Mesenteric fat pad (tissue), 1 donor: ENCODE measurements at places on chromosomes 12 and 14. TPM values are rescaled to one million over a fixed set of nuclear protein-coding genes. Genes with fewer than 3 reads are reported as not detected.

DNA sequence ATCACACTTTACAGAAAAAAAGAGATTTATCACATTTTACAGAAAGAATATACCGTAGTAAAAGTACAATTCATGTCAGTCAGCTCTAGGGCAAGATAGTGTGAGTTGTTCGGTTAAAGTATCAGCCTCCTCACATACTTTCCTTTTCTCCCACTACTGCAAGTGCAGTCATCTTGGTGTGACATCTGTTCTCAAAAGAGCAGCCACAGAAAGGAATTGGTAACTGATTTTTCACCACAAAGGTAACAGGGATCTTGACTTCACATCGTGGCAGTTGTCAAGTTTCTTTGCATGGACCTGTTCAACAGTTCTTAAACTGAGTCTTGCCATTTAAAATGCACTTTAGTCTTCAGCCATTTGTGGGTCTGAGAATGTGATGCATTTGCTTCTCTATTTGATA lies 5.0 kb upstream of the E2F7 start:
- no peak for DNase-seq

DNA sequence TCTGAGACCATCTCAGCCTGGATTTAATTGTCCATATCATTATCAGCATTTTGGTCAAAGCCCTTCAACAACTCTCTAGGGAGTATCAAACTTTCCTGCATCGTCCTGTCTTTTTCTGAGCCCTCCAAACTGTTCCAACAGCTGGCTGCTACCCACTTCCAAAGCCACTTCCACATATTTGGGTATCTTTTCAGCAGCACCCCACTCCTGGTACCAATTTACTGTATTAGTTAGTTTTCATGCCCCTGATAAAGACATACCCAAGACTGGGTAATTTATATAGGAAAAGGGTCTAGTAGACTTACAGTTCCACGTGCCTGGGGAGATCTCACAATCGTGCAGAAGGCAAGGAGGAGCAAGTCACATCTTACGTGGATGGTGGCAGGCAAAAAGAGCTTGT lies 33.1 kb upstream of the YBX3 start:
- no peak for DNase-seq

DNA sequence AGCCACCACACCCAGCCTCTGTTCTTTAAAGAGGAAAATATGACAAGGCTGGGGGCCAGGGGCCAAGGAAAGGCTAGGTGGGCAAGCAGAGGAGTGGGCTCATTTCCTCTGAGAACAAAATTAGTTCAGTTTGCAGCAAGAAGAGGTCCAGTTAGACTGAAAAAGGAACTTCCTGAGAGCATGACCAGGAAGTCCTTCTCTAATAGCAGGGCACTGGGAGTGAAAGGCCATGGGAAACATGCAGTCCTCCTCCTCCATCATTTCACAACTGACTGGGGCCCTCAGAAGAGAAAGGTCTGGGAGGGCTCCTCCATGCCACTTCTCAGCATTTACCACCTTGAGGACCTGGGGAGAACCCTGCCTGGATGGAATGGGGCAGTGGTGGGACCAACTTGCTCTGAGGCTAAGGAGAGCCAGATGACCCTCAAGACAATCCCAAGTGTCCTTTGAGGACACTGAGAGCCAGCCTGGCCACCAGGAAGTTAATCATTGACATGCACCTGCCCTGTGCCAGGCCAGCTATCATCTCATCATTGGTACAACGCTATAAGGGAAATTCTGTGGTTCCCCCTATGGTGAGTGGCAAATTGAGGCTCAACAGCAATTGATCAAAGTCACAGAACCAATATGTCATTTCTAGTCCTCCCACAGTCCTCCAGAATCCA lies 2.0 kb downstream of the AQP2 start:
- DNase-seq, result no peak

- DNase-seq, result no peak
Observed at GRCh38 chr14:34461334-34462131, 507 bp downstream of the SPTSSA start.

DNA sequence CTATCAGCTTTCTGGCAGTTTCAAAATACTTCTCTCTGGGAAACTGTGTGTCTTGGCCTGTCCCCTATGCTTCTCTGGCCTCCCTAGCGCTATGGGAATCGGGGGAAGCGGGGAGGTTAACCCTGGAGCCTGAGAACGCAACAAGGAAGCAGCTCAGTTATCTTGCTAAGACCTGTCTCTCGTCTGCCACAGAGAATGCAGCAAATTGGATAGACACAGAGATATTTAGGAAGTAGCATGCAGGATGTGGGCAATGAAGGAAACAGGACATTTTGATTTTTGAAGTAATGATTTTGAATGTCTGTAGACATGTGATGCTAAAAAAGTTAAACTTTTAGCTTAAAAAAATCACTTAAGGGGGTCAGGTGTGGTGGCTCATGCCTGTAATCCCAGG lies 6.6 kb upstream of the CALCOCO1 start:
- DNase-seq, result no peak

DNA sequence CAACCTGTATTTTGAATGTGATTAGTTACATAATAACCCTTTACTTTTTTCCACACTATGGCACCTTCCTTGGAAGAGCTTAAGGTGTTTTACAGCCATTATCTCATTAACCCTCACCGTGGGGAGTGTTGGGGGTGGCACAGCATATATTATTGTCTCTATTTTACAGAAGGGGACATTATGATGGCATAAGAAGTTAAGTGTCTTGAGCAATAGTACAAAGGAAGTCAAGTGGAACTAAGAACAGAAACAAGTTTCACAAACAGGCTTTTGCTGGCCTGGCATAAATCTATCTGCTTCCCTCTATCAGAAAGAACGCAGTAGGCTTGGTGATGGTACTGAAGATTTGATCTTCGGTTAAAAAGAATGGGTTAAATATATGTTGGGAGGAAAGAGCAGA lies 169.7 kb upstream of the OTX2 start:
- no peak for DNase-seq

GRCh38 chr14:68794851-68795596 lies 2.2 kb upstream of the ZFP36L1 start:
- no peak for DNase-seq

GRCh38 chr12:18601962-18602361 lies 135.8 kb downstream of the PLCZ1 start:
- DNase-seq, result no peak

DNA sequence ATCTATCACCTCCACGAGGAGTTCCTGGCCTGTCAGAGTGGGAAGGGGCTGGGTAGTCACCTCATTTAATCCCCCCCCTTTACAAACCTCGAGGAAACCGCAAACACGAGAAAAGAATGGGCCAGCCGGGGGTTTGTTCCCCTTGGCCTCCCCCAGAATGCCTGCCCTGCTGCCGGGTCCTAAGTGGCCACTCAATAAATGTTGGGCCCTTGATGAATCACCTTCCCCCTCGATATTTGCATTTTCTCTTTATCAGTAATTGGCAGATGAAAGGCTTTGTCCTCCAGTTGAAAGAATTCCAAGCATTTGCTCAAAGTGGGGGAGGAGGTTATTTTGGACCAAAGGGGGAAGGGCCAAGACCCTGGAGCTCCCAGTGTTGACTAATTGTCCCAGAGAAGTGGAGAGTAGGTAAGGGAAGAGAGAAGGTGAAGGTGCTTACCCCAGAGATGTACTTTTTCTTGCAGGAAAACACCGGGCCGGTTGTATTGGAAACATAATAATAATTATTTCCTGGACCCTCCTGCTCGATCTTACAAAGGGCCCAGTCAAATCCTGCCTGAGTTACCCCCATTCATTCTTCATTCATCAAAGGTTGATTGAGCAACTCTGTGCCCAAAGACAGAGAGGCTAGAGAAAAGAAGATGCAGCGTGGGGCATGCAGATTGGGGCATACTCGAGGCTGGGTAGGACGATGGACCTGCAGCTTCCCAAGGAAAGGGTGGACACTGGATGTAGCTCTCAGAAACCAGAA lies 1.9 kb upstream of the KDM2B start:
- DNase-seq, result no peak

DNA sequence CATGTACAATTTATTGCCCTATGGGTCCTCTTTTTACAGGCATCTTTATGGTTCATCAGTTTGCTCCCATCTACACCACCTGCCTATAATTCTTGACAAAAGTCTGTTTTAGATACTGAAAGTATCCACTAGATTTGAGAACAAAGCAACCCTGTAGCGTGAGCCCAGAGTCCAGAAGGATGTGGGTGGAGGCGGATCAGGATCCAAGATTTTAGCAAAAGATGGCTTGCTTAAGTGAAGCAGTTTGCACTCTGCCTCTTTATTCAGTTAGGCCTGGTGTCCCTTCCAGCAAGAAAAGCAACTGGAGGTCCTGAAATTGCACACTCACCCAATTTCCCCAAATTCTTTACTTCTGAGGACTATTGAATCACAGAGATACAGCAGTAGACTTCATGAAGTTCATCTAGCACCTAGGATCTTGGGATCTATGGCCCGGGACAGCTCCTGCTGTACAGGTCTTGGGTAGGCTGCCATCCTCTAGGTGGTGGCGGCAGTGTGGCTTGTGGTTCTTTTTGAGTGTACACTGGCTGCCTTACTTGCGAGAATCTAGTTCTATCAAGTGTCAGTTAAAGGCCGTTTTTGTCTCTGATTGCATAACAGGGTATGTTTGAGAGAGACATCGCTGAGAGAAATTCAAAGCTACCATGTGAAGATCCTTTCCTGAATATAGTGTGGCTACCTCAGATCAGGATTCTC lies 873.2 kb downstream of the NRXN3 start:
- DNase-seq, result no peak

- no peak for DNase-seq
Observed at GRCh38 chr12:9899209-9899608, 17.9 kb downstream of the KLRF2 start.

- DNase-seq, result no peak
Observed at GRCh38 chr12:26293612-26294011, 98.2 kb downstream of the SSPN start.

DNA sequence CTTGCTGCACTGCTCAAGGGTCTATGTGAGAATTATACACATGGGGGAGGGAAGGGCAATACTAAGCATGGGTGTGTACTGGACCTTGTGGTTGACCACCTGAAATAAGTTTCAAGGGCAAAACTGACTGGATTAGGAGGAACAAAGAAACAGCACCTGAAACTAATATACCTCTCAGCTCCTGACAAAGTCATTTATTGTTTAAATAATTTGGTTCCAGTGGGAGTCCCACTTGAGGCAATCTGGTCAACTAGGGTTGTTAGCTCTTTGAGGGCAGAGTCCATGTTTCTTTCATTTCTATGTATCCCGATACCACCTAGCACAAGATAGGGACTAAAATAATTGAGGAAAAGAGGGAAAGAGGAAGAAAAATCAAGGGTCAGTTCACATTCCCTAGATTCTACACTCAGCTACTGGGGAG lies 45.5 kb downstream of the STXBP6 start:
- no peak for DNase-seq

DNA sequence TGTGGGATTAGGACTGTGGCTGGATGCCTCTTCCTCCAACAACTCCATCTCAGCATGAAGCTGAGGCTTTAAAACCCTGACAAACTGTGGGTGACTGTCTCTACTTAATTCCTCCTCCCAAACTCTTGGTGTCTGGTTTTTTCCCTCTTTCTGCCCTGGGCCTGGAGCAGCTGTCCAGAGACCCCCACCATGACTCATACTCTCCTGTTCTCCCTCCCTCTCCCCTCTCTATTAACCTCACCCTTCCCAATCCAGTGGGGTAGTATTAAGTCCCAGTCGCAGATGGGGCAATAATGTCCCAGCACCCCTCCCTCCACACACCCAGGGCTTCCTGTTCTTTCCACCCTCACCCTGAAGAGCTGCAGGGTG lies 2.0 kb upstream of the DNAJC14 start:
- no peak for DNase-seq

GRCh38 chr12:32542428-32543229 lies 136.5 kb upstream of the DNM1L start:
- no peak for DNase-seq

GRCh38 chr12:2336409-2336829 lies 283.6 kb downstream of the CACNA1C start:
- DNase-seq, result peak; percentile 49

The MORN3 gene
- total RNA-seq, result not detected

The OR2AP1 gene
- total RNA-seq, result not detected
